ENCODE measurements at places on chromosomes 7 and 10.

GRCh38 chr7:5824297-5824610 is 42.8 kb upstream of the RNF216 start:
- no peak for DNase-seq

DNA sequence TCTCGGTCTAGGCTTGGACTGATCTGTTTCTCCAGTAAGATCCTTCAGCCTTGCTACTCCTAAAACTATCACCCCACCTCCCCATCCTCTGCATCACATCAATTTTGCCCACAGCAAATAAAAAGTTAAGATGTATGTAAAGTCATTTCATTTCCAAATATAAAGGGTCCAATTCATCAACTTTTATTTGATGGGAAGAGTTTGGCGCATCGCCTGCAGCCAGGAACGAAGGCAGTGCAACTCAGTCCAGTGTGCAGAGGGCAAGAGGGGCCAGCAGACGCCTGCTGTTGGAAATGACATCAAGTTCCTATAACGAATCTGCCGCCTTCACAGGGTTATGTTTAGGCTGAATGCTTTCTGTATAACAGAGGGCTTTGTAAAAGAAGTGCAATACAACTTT is 97.0 kb downstream of the SVIL start:
- DNase-seq = no peak

GRCh38 chr7:149846021-149846420 is 7.8 kb downstream of the ZNF862 start:
- DNase-seq = no peak

DNA sequence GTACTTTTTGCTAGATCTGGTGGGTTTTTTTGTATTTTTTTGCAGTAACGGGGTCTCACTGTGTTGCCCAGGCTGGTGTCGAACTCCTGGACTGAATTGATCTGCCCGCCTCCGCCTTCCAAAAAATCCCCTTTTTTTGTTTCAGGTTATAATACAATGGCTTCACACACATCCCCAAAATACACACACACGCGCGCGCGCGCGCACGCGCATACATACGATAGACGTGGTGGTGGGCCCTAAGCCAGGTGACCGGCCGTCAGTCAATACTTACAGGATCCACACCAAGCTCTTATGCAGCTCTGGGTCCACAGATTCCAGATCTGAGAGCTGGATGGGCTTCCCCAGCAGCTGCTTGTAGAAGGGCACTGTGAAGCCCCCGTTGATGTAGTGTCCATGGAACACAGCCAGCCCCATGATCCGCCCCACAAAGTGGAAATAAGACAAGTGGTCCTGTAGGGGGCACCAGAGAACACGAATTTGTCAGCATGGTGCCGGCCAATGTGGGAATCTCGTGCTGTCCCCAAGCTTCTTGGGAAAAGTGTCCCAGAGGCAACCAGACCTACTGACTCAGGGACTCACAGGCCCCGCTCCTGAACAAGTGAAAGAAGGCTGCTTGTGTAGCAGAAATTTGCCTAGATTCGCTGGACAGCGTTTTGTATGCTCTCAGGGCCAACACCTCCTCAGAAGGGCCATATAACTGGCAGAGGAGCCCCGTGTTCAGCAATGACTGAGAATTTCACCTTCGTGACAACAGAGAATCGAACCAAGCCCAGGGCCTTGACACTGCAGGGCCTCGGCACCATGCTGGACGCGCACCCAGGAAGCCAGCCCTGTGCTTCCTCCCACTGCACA is 103.6 kb downstream of the SMURF1 start:
- peak; percentile 90 for DNase-seq

DNA sequence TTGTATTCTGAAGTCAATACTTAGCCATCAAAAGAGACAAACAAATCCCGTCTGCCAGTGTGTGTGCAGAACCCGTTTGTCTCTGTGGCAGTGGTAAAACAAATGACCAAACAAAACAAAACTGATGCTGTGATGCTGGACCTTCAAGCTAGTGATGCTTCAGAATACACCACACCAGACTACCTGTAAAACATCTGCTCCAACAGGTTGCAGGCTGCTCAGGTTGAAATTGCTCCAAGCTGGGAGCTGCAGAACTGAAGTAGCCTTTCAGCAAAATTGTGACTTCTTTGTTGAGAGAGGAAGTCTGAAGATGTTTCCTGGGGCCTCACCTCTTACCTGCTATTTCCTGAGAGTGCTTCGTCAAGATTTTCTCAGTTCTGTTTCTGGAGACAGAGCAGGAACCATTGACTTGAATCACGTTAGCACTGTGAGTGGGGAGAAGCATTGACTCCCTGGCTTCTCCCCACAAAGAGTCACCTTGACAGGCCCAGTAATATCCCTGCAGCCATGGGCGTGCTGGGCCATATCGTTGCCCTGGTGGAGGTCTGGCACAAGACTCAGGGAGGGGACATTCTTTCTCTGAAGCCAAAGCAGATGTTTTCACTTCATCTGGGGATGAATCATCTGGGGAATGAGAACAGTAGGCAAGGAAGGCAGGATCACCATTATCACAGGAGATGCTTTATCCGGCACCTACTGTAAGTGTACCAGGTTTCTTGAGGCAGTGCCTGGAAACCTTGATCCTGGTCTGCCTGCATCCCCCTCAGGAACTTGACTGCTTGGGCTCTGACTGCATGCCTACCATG is 80.2 kb downstream of the RBM20 start:
- DNase-seq = no peak
